ENCODE measurements at places on chromosomes 13 and 19.

- no peak for DNase-seq
Observed at GRCh38 chr19:36986601-36987000, 70.5 kb downstream of the ZNF568 start.

DNA sequence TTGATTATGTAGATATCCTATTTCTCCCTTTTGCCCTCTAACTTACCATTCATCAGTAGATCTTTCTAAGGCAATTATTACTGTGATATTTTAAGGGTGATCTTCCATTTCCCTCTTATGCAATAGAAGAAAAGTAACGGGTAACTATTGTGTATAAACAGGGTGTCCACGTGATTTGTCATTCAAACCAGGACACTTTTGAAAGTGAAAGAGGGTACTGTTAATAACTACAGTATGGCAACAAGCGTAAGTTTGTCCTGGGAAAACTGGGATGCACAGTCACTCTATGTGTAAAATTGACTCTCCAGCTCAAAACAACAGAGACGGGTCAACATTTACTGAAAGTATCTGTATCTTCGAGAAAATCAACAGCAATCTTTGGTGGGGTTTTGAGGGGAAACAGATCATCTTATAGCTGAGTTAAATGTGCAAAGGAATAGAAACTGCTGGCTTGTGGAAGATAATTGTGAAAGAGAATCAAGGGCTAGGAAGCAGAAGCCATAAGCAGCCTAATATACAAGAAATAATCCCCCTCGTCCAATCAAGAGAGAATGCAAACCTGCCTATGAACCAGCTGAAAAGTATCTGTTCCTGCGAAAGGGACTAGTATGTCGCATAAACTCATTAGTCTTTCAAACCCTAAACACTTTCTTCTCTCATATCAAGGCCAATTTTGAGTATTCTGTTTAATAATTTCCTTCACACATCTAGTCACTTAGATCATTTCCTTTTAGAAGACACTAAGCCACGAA is 126.7 kb downstream of the FOXO1 start:
- no peak for DNase-seq

- DNase-seq = no peak
Observed at GRCh38 chr13:47033216-47033615, 136.4 kb upstream of the HTR2A start.

DNA sequence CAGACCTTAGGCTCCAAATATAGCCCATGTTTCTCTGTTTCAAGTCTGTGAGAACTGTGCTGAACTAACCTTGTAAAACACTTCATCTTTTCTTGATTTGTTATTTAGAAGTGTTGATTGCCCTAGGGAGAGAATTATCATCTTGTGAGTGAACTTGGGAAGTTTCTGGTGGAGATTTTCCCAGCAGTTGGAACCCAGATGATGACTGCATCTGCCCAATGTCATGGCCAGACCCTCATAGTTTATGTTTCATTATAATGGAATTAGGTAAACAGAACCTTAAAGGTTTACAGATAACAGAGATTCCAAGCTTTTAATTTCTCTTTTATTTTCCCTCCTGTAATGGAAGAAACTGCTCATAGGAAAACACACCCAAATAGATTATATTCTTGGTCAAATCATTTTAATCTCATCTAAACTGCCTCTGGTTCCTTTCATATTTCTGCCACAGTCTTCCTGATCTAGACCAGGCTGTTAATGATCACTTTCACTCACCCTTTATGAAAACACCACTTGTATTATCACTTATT is 569.1 kb downstream of the KCTD12 start:
- DNase-seq = no peak

- no peak for DNase-seq
Observed at GRCh38 chr19:480016-480855, 16.1 kb upstream of the MADCAM1 start.

- DNase-seq = no peak
Observed at GRCh38 chr19:39867952-39868351, 21.8 kb upstream of the FBL start.

DNA sequence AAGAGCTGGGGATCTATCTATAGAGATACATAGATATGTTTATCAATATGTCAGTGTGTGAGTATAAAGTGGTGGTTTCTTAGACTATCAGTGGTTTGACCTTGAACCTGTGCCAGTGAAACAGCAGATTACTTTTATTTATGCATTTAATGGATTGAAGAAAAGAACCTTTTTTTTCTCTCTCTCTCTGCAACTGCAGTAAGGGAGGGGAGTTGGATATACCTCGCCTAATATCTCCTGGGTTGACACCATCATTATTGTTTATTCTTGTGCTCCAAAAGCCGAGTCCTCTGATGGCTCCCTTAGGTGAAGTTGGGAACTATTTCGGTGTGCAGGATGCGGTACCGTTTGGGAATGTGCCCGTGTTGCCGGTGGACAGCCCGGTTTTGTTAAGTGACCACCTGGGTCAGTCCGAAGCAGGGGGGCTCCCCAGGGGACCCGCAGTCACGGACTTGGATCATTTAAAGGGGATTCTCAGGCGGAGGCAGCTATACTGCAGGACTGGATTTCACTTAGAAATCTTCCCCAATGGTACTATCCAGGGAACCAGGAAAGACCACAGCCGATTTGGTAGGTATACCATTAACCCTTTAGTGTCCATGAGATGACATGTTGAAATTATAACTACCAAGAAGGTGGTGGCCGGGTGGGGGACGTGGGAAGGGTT is 880 bp downstream of the FGF9 start:
- DNase-seq = no peak

- DNase-seq = no peak
Observed at GRCh38 chr19:7210359-7210758, 83.9 kb downstream of the INSR start.

DNA sequence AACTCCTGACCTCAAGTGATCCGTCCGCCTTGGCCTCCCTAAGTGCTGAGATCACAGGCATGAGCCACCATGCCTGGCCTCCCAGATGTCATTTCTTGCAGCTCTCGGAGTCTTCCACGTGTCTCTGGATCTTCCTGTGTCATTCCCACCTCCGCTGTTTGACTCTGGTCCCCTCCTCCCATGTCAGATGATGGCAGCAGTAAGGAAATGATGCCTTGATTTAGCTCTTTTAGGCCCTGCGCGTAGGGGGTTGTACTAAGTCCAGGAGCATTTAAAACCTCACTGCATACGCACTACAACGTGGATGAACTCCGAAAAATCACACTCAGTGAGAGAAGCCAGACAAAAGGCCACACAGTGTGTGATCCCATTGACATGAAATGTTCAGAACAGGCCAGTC is 113.1 kb downstream of the GNG7 start:
- no peak for DNase-seq

All from activated CD4-positive, CD25-positive, alpha-beta regulatory T cell (primary cell).